NCI-H2171 (cell line): ENCODE measurements at places on chromosomes 3 and 15.
A peak's percentile ranks its signal among the peaks of the same experiment; 100 is the strongest.

DNA sequence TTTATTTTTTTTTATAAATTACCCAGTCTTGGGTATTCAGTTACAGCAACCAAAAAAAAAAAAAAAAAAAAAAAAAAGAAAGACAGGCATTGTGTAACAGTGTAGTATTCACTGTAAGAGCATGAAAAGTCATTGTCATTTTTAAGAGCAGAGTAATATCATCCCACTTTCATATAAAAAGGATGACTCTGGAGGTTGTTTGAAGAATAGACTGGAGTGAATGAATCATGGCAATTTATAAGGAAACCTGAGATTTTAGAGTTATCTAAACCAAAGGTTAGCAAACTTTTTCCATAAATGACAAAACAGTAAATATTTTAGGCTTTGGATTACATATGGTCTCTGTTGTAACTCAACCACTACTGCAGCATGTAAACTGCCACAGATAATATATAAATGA, 794.9 kb downstream of the NTRK3 start:
- DNase-seq = no peak

DNA sequence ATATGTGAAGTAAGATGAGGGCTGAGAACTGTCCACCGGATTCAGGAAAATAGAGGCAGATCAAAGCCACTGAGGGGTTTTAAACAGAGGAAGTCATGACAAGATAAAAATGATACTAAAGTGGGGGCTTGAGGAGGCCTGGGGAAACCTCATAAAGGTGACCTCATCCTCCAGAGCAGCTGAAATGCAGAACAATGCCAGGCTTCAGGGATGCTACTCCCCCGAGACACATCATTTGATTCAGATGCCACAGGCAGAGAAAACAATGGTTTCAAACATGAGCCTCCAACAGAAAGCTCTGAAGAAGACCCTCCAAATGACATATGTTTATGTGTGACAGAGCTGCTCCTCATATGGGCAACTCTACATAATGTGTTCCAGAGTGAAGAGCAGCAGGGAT, 6.4 kb downstream of the CFAP20DC start:
- DNase-seq = no peak

DNA sequence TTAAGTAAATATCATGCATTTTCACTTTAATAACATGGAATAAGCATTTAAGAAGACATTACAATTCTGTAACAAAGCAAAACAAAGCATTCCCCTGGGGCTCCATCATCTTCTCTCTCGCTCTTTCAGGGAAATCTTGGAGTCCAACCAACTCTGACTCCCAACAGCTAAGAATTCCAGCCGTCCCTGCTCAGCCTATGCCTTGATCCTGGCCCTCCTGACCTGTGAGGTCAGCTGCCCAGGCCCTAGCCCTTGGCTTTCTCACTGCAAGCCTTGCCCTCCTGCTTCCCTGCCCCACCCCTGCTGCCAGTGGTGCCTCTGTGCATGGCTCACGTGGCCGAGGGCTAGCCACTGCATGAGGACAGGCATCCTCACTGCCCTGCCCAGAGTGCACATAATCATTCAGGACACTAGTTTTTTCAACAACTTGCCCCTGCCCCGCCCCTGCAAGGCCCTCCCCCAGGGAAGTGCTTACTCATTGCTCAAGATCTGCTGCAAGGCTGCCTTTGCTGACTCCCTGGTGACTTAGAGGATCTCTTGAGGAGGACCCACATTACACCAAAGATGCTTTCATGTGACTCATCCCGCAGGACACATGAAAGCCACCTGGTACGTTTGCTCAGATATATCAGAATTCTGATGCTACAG, 37.6 kb downstream of the MTMR10 start:
- DNase-seq = no peak

- DNase-seq = no peak
Measured at GRCh38 chr3:188351648-188352047, 197.7 kb downstream of the LPP start.

GRCh38 chr15:98858610-98859023, 149.0 kb downstream of the PGPEP1L start:
- no peak for DNase-seq

- no peak for DNase-seq
Measured at GRCh38 chr15:98562331-98562937, 85.9 kb upstream of the IGF1R start.

- no peak for DNase-seq
Measured at GRCh38 chr3:55442861-55443260, 44.2 kb downstream of the WNT5A start.

DNA sequence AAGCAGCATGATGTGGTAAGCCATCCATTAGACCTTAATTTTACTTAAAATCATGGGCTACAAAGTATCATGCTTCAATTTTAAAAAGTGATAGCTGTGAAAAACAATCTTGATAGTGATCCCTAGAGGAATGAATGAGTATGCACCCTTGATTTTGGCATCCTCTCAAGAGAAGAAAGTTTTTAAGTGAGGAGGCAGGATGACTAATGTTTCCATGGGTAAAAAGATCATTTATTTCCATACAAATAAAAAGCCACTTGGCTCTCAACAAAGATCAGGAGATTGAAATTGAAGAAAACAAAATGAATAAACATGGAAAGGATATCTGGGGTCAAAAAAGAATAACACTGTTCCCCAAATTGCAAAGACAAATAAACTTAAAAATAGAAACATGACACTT, 305.4 kb downstream of the MEX3B start:
- DNase-seq = no peak

DNA sequence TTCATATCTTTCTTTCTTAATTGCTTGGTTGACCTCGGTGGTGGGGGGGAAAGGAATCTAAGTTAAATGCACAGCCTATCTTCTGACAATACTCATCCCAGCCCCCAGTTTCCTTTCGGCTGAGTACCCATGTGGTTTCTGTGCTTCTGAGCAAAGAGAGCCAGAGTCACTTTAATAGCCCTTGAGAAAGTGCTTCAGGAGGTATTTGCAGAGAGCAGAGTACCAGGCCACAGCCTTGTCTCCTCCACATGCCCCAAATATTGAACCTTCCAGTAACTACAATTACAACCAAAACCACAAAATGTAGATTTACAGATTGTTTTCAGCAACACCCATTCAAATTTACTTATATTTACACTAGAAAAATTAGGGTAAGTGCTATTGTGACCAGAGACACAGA, 647.4 kb downstream of the NR2F2 start:
- no peak for DNase-seq

GRCh38 chr15:90957031-90957790, 2.5 kb downstream of the RCCD1 start:
- DNase-seq = no peak

DNA sequence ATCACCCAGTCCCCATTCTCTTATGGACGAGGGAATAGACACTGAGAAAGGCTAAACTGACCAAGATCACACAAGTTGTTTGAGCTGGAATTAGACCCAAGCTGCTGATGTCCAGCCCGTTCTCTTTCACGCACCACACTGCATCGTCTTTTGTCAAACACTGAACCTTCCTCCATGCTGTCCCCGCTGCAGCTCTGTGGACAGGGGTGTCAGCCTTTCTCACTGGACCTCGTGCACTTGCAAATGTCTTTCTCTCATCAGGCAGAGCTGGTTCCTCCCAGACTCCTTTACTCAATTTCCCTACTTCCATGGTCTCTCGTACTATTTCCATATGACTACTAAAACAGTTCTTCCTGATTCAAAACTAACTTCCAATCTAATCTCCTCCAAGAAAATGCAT, 161.6 kb downstream of the MEIS2 start:
- DNase-seq = no peak

GRCh38 chr15:60546744-60547143, 67.8 kb upstream of the ICE2 start:
- DNase-seq = no peak

DNA sequence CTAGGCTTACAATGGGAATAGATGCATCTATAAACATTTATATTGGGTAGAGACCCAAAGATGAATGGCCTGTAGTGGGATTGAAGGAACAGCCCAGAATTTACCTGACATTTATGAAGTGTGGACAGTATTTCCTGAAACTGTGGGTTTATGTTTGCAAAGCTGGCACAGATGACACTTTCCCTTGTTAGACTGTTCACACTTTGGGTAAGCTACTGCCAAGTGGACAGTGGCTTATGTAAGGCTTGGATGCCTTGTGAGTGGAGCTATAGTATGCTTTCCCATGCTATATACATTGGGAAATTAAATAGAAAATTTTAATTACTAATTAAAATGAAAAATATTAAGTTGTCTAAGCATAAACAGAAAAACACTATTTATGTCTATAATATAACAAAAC, 48.5 kb downstream of the STARD9 start:
- DNase-seq = no peak

GRCh38 chr15:49843725-49844124, 222.9 kb downstream of the DTWD1 start:
- no peak for DNase-seq

DNA sequence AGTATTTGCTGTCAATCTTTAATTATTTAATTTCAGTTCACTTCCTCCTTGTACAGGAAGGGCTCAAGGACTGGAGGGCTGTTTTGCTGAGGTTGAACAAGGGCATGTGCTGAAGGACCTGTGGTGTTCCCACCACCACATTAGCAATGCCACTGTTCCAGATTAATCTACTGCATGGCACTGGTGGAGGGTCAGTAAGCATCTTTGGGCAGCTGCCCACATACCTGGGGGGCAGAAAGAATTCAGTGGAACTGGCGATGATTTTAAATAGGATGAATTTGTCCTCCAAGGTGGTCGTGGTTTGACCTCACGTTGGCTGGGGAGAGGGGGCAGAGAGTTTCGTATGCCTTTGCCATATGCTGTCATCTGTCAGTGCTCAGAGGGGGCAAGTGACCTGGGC, 244.8 kb downstream of the TLE3 start:
- no peak for DNase-seq

GRCh38 chr15:66214246-66214645, 39.3 kb downstream of the MEGF11 start:
- no peak for DNase-seq

- DNase-seq = no peak
Measured at GRCh38 chr3:111081008-111081545, 9.5 kb downstream of the NECTIN3 start.

- DNase-seq = peak; percentile 27
Measured at GRCh38 chr3:42600958-42601675, 631 bp downstream of the NKTR start.

GRCh38 chr3:13541691-13542090, 7.2 kb upstream of the FBLN2 start:
- DNase-seq = no peak
